ENCODE measurements at places on chromosomes 2 and 18.

- DNase-seq: no peak
These were observed 68.7 kb upstream of the WIPF1 start for GRCh38 chr2:174666312-174666711.

GRCh38 chr2:200486529-200486928, 23.3 kb downstream of the KCTD18 start:
- DNase-seq: no peak

DNA sequence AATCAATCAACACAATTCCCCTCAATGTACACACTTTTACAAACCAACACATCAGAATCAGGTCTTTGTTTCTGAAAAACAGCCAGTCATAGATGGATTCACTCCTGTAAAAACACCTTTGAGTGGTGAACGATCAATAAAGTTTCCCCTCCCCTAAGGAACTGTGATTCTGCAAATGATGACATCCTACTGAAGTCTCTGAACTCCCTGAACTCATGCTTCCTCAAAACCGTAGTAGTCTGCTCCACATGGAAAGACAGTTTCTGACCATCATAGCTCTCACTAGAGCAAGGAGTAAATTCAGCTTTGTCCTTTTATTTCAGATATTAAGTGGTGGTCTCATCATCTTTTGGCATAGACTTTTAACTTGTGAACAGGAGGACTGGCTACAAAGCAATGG, 43.5 kb upstream of the ACTR3 start:
- no peak for DNase-seq

DNA sequence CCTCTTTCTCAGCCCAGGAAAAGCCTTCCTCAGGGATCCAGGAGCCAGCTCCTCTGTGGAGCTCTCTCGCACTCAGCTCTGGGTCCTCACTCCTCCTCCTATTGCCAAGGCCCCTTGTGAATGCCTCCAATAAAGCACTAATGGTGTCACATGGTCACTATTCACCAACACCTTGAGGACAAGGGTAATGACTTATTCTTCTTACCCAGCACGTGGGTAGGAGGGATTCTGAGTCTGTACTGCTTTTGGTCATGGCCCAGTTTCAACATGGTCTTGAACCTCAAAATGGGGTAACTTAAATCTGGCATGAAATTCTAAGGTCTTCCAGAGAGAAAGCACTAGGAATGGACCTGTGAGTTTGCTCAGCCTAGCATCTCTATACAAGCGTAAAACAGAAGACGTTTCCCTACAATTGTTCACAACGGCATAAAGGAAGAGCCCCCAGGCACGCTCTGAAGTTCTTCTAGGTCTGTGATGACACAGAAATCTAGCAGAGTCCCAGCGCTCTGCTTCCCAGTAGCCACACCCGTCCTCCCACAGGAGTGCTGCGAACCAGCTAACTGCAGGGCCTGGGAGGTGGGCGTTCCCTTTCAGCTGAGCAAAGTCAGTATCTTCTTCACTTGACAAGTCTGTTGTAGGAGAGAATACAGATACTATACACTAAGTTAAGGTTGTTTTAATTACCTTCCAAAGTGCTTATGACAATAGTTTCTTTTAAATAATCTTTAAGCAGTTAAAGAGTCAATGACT, 14.6 kb upstream of the KIDINS220 start:
- no peak for DNase-seq

GRCh38 chr2:171095014-171095582, 65.6 kb downstream of the TLK1 start:
- DNase-seq: no peak

DNA sequence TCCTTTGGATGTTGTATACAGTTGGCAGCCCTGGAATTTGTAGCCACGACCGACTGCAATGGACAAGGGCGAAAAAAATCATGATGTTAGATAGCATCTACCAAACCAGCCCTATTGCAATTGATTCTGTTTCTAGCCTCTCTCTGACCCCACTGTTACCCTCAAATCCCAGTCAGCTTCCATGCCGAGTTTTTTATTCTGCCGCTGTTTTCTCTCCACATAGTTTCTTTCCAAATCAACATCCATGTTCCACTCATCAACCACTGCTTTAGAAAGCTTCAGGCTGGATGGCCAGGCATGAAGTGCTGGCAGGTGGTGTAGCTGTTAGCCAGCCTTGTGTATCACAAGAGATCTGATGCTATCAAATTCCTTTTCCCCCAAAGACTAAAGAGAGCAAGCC, 272.8 kb downstream of the FIGN start:
- no peak for DNase-seq

DNA sequence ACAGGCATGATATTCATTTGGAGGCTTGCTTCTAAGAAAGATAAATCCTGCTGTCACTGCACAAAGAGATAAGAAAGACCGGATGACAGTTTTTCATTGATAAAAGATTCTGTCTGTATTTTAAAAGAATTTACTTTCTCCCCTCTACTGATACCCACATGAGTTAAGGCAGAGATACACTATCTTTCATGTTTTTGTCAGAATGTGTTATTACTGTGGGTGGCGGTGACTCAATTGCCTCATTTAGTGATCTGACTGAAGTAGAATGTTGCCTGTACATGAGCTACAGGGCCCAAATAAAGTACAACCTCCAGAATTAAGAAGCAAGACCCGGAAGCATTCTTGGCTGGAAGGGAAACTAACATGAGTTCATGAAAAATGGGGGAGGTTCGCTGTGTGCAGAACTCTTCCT, 480.0 kb downstream of the SLC4A3 start:
- no peak for DNase-seq

- DNase-seq: no peak
These were observed 3.6 kb downstream of the MAB21L4 start for GRCh38 chr2:240892356-240892755.

DNA sequence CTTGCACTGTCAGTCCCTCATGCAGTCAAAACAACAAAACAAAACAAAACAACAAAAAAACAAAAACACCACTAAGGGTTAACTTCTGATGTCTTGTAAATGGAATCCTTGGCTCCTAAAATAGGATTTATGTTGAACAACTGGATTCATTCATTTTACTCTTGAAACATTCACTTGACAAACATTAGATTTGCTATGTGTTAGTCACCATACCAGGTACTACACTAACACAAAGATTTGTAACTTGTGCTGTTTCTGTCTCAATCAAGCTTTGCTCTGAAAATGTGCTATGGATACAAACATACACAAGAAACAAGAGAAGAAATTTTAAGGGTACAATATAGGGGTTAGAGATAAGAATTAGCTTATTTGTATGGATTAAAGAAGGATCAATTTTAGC, 812.8 kb downstream of the LRP1B start:
- DNase-seq: no peak

DNA sequence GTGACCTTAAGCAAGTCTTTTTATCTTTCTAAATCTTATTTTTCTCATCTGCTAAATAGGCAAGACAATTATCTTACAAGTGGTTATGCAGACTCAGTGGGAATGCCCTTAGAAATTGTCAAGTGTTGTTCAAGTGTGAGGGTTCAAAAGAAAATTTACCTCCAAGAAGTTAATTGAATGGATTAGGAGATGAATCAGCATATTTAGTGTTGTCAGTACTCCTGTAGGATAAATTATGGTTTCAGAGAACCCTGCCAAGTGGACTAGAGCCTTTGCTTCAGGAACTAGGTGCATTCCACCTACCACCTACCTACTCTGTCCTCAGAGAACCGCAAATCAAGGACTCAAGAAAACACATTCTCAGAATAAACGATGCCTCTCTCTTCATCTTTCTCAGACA, 69.8 kb upstream of the KCTD1 start:
- no peak for DNase-seq

DNA sequence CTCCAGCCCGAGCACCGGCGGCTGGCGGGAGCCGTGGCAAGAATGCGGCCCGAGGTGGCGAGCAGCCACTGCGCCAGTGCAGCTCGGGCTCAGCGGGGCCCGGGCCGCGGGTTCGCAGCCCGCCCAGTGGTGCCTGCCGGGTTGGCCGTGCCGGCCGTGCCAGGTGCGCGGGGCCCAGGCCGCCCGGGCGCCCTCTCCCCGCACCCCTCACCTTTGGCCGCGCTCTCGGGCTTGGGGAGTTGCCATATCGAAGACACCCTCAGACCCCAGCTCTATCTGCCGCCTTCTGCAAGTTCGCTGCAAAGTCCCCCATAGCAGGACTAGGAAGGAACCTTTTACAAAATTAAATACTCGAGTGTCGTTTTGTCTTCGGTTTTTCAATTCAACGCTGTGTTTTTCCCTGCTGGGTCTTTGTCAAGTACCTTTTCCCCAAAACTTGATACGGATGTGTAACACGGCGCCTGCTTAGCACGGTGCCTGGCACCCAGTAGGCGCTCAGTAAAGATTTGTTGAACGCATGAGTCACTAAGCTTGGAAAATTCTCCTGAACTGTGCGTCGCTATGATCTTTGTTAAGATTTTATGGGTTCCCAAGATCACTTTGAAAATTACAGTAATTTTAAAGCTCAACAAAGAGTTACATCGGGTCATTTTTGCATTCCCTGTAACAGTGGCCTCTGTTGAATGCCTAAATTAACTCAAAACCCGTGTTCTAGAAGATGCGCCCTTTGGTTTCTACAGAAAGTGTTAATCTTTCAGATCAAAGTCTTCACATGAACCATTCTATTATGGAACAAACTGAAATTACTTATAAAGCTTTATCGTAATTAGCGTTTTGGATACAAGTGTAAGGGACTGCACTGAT, 750 bp downstream of the STRADB start:
- no peak for DNase-seq

GRCh38 chr18:23179416-23179815, 44.1 kb downstream of the CABLES1 start:
- DNase-seq: no peak

DNA sequence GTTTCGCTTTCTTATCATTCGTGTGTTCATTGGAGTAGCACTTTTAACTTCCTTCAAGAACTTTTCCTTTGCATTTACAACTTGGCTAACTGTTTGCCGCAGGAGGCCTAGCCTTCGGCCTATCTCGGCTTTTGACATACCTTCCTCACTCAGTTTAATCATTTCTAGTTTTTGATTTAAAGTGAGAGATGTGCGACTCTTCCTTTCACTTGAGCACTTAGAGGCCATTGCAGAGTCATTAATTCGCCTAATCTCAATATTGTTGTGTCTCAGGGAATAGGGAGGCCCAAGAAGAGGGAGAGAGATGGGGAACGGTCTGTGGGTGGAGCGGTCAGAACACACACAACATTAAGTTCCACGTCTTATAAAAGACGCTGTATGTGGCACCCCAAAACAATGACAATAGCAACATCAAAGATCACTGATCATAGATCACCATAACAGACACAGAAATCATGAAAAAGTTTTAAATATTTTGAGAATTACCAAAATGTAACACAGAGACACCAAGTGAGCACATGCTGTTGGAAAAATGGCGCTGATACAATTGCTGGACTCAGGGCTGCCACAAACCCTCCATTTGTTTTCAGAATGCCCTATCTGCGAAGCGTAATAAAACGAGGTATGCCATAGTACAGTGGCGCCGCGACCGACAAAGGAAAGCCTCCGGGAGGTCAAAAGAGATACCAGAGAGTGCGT, 553 bp downstream of the TIGD1 start:
- DNase-seq: no peak

- DNase-seq: no peak
These were observed 47.5 kb downstream of the ANKRD44 start for GRCh38 chr2:197263077-197263476.

- DNase-seq: no peak
These were observed 327 bp downstream of the LTBP1 start for GRCh38 chr2:32947076-32947483.

GRCh38 chr18:9022397-9023155, 79.9 kb upstream of the NDUFV2 start:
- DNase-seq: no peak

DNA sequence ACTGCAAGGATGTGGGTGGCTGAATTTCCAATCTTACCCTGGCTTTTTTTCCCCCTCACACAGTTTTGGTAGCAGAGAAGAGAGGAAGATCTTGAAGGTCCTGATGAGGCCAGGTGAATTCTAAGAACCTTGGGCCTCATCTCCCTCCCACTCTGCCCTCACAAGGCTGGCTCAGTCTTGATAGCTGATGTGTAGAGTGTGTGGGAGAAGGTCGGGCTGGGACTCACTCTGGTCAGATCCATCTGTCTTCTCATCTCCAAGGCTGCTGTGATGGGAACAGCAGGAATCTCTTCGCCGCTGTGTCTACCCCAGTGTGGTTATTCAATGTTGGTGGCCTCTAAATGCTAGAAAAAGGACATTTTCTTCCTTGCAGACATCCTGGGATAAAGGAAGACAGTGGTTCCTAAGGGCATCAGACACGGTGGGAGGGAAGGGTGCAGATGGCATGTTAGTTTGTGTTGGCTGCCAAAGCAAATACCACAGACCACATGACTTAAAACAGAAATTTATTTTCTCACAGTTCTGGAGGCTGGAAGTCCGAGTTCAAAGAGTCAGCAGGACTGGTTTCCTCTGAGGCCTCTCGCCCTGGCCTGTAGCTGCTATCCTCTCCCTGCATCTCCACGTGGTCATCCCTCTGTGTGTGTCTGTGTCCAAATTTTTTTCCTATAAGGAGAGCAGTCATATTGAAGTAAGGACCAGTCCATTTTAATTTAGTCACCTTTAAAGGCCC, 37.6 kb upstream of the MGAT4A start:
- DNase-seq: no peak

DNA sequence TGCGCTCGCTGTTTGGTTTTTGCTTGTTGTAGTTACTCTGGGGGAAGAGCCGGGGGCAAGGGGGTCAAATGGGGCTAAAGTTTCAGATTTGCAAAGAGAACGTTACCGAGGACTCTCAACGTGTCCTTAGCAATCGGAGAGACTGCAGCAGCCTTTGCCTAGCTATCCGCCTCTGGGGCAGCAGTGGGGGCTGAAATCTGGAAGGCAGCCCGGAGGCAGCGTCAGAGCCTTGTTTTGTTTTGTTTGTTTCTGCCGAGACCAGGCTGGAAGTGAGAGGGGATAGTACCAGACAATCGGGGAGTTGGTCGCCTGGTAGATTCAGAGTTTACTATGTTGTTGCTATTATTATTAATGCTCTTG, 1.2 kb downstream of the CDH20 start:
- DNase-seq: no peak

GRCh38 chr2:30315391-30316063, 84.2 kb downstream of the LBH start:
- no peak for DNase-seq

GRCh38 chr2:1609485-1610095, 134.7 kb downstream of the PXDN start:
- no peak for DNase-seq

GRCh38 chr2:232310121-232310520, 68.4 kb upstream of the ALPP start:
- DNase-seq: no peak

GRCh38 chr2:24843330-24843860, 50.2 kb downstream of the CENPO start:
- no peak for DNase-seq

All from amniotic stem cell (primary cell).